Activated naive CD8-positive, alpha-beta T cell treated with anti-CD3 and anti-CD28 coated beads for 36 hours (primary cell): ENCODE measurements at places on chromosomes 6 and 20. TPM values are rescaled to one million over a fixed set of nuclear protein-coding genes. Genes with fewer than 3 reads are reported as not detected.

DNA sequence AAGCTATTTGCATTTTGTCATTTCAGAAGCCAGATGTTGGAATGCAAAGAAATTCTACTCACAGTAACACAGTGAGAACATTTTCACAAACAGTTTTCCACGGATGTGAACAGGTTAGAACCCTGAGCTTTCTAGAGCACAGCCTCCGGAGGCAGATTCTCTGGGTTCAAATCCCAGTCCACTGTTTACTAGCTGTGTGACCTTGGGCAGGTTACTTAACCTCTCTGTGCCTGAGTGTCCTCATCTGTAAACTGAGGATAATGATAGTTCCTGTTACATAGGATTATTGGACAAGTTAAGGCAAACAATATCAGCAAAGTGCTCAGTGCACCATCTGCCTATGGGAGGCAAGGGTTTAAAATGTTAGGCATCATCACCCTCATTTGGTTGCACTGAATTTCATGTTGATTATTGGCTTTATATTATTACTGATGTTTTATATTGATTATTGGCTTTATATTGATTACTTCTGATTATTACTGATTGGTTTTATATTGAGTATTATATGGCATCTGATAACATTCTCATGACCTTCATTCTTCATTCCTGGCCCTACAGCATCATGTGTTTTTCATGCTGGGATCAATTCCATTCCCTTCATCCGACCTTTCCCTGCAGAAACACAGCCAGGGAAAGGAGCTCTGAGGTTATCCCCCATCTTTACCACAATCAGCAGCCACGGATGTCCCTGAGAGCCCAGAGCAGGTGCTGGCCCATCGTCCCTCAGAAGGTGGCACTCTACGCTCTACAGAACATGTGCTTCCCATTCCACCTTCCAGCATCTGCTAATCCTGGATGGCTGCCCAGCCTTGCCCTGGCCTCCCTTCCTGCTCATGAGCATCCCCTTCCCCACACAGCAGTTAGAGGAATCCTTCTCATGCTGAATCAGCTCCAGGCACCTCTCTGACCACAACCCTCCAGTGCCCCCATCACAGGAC, 283.1 kb downstream of the PREX1 start:
- H3K36me3 ChIP-seq, result no peaks in the 10 kb centered on the region
- peaks cover 14% of the 10 kb centered on the region for H3K27me3 ChIP-seq
- H3K27ac ChIP-seq, result no peak overlapping the region
- no peaks in the 10 kb centered on the region for H3K4me1 ChIP-seq

Gene CNR1
- total RNA-seq, result not detected

Gene HSPA12B
- not detected for total RNA-seq

DNA sequence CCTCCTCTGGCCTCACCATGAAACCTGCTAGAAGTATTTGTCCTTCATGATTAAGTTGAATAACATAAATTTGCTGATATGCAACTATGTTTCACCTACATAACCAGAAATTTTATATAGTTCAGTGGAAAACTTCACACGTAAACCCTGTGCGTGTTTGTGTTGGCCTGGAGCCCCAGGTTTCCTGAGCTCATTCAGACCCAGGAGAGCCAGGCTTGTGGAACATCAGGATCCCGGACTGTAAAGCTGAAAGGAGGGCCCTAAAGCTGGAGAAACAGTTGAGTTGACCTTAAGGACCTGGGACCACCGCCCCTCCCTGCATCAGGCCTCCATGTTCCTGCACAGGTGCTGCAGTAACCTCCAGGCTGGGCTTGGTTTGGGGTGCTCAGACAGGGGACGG, 3.1 kb upstream of the SPATS1 start:
- no peak overlapping the region for H3K27ac ChIP-seq
- no peaks in the 10 kb centered on the region for H3K36me3 ChIP-seq
- H3K4me3 ChIP-seq, result no peak overlapping the region
- peaks cover 35% of the 10 kb centered on the region for H3K27me3 ChIP-seq
- no peaks in the 10 kb centered on the region for H3K4me1 ChIP-seq

- no peak overlapping the region for H3K4me3 ChIP-seq
- DNase-seq, result no peak
- peaks cover 31% of the 10 kb centered on the region for H3K4me1 ChIP-seq
- H3K27me3 ChIP-seq, result peaks cover 58% of the 10 kb centered on the region
These were observed 4.0 kb upstream of the HEY2 start for GRCh38 chr6:125745281-125746018.

Gene ZFP64
- total RNA-seq, result 13.5 TPM

DNA sequence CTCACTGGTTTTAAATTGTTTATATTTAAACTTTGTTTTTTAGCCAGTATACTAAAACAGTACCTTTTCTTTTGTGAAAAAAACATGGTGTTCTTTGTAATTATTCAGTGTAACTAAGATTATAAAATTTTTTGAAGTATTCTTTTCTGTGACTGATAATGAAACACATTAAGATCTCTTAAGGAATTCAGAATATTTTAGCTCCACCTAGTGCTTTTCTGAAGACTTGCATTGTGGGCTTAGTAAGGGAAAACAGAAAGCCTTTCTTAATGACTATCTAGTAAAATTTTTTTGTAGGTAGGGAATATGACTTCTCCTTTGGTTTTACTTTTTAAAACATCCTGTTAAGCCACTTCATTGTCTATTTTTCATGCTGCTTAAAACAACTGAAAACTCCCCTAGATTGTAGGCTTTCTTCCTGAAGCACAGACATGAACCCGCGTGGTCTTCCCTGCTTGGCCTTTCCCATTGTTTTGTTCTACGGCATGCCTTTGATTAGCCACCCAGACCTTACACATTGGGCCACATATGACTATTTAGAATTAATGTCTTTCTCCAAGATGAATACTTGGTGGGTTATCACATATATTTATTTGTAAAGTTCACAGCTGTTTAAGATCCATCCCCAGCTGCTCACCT, 72.1 kb downstream of the AFDN start:
- H3K36me3 ChIP-seq, result no peaks in the 10 kb centered on the region
- H3K27me3 ChIP-seq, result no peaks in the 10 kb centered on the region
- H3K27ac ChIP-seq, result no peak overlapping the region
- no peaks in the 10 kb centered on the region for H3K4me1 ChIP-seq
- no peak overlapping the region for H3K4me3 ChIP-seq

DNA sequence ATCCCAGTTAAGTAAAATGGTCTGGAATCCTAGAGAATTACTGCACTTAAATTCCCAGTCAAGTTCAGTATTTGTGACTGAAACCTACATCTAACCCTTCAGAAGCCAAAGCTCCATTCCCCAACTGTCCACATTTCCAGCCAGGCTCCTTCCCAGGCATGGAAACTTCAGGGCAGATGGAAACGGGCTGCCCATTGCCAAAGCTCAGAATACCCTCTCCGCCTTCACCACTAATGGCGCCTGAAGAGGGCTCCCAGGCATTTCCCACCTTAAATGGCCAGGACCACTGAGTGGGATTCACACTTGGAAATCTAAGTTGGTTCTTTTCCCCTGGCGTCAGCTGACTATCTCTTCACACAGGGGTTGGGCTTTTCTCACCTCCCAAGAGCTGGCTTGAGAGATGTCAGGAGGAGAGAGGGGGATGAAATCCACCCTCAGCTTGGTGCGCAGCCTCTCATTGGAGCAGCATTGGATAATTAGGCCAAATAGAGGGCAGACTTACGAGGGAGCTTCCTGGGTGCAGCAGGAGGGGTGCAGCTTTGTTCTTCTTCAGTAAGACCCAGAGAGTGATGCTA, 82.9 kb downstream of the ANKRD60 start:
- H3K27ac ChIP-seq, result no peak overlapping the region
- H3K4me3 ChIP-seq, result no peak overlapping the region
- DNase-seq, result no peak
- H3K4me1 ChIP-seq, result no peaks in the 10 kb centered on the region
- peaks cover 31% of the 10 kb centered on the region for H3K27me3 ChIP-seq

GRCh38 chr20:53676987-53677386, 83.3 kb upstream of the ZNF217 start:
- H3K27me3 ChIP-seq, result no peaks in the 10 kb centered on the region
- H3K36me3 ChIP-seq, result no peaks in the 10 kb centered on the region
- DNase-seq, result no peak
- no peak overlapping the region for H3K27ac ChIP-seq
- H3K4me1 ChIP-seq, result peaks cover 24% of the 10 kb centered on the region

DNA sequence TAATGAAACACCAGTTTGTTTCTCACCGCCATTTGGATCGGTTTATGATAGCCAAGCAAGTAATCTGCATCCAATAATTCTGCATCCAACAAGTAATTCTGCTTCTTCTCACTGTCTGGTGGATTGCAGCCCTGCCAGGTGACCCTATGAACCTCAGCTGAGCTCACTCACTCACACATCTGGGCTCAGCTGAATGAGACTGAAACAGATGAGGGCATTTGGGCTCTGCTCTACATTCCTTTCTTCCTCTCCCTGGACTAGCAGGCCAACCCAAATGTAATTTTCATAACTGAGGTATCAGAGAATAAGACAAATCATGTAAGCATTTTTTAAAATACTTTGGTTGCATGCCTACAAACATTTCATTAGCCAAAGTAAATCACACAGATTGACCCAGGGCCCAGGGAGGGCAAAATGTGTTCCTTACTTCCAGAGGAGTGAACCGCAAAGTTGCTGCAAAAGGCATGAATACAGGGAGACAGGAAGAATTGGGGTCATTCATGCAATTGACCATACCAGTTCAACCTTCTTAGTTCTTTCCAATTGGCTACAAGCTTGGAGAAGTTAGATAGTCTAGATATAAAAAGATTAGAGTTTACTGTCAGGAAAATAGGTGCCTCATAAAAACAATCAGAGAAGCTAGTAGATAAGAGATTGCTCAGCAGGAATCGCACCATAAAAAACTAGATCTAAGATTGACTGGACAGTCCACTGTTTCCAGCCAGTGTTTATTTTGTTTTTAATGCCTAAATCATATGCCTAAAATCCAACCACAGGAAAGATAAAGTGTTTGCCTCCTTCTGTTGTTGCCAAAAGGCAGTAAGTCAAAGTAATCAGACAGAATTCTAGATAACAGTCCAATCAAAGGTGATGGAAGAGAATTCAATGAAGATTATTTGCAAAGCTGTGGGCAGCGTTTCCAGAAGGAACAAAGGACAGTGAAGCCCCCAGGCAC, 43.7 kb downstream of the CBLN4 start:
- H3K36me3 ChIP-seq, result no peaks in the 10 kb centered on the region
- no peak for DNase-seq
- peaks cover 4% of the 10 kb centered on the region for H3K27me3 ChIP-seq
- no peak overlapping the region for H3K4me3 ChIP-seq

Gene LST1
- total RNA-seq, result 29.1 TPM
